ENCODE measurements at places on chromosomes 7 and 10.

DNA sequence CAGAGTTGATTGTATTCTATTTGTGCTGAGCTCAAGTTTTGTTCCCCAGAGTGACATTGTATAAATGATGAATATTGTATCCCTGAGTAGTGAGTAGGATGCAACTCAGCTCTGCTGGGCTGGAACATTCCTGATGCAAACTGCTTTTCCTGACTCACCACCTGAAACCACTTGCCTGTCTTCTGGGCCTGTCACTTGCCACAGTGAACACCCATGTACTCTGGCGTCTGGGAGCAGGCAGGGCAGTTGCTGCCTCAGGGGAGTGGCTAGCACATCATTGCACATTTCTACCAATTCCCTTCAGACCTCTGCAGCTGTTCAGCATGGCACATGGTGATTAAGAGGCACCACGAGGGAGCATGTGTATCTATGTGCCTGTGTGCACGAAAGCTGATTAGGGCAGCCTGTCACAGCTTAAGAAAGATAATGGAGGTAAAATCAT lies 157.3 kb downstream of the SND1 start:
- no peak for DNase-seq

- no peak for DNase-seq
Measured at GRCh38 chr7:24828891-24829661, 71.8 kb upstream of the GSDME start.

DNA sequence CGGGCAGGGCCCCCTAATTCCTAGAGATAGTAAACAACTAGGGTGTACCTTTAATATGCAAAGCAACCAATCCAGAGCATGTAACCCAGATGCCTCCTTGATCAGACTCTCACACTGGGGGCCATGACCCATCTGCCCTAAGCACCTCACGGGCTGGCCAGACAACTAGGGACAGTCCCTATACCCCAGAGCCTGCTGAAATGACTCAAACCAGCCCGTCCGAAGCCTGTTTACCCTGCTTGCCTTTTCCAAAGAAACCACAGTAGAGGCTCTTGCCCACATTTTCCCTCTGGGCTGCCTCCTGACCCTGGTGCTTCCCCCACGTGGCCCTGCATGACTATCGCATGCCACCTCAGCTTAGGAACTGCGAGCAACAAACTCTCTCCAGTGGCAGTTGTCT lies 46.2 kb downstream of the RGS10 start:
- DNase-seq: no peak

DNA sequence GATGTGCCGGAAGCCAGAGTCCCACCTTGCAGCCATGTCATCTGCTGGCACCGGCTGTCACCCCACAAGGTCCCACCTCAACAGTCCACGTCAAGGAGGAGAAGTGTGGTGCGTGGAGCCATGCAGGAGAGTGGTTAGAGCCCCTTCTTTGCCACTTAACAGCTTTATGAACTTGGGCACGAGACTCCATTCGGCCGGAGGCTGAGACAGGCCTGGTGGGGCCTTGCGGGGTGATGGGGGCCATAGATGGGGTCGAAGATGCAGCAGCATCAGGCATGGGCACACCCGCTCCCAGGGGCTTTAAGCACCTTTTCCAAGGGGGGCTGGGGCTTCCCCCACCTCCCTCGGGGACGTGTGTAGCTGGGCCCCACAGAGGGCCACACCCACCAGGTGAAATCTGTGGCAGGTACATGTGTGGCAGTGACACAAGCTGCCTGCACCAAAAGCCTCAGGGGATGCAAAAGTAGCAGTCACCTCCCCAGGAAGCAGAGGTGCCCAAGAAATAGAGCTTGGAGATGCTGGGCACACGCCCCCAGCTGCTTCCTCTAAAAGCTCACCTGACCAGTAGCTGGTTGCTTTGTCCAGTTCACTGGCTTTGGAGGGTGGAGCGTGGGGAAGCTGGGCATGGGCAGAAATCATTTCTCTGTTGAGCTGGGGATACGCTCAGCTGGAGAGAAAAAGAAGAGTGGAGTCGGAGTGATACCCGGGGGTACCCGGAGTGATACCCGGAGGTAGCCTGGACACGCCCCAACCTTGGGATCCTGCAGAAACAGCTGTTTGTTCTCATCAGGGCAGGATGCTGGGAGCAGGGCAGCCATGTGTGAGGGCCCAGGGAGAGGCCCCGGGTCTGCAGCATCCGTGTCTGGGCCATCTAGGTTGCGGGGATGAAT lies 199.8 kb downstream of the EBF3 start:
- DNase-seq: no peak

GRCh38 chr7:47380325-47381133 lies 201.4 kb downstream of the TNS3 start:
- no peak for DNase-seq

GRCh38 chr10:60130130-60130579 lies 223.8 kb upstream of the CCDC6 start:
- DNase-seq: no peak

DNA sequence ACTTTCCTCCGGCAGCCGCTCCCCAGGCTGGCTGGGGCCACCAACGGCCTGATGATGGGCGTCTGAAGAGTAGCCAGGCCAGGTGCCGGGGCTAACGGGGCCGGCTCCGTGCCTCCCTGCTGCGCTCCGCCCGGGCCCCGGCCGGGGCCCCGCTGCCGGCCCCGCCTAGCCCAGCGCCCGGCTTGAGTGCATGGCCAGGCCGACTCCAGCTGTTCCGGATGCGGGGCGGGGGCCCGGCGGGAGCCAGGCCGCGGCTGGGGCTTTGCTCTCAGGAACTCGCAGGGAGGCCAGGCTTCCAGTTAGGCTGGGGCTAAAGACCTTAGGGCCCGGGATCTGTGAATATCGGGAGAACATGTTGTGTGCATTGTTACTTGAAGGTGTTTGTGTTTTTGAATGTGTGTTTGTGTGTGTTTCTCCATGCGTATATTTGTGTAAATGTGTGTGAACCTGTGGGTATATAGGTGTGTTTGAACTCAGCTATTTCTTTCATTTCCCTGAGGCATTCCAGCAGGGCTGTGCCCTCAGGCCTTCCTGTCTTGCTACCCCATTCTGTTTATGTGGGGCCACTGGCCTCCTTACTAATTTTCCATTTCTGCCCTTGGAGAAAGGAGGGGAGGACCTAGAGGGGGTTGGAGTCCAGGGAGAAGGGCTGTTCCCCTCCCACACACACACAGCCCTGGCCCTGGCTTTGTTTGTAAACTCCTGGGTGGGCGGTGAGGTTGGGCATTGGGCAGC lies 1.1 kb upstream of the LBX1 start:
- DNase-seq: no peak

- no peak for DNase-seq
Measured at GRCh38 chr10:89327803-89328441, at the start of gene IFIT3. Gene IFIT3 (plus strand): TSS chr10:89327997. CDS start chr10:89328074, 77 bp downstream.

DNA sequence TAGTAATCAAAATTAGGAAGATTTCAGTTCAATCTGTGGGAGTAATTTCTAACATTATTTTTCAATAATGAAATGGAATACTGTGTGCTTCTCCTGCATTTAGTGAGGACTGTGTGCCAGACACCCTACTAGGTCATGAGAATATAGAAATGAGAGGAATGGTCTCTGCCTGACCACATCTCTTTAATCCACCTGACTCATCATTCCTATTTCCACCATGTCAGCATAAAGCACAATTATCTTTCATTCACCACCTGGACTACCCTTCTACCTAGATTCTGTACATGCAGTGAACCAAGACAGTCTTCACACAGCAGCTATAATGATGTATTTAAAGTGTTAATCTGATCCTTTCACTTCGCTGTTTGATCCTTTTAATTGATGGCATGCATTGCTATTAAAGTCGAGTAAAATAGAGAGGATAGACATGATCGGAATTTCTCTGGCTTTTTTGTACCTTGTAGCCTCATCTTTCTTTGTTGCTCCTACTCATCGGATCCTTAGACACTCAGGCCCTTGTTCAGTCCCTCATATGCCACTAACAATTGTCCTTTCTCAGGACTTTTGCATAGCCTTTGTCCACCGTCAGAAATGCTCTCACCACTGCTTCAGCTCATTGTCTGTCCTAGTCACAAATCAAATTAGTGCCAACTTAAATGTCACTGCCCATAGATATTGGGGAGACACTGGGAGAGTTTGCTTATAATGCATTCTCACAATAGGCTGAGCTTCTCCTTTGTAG lies 1037.1 kb downstream of the REEP3 start:
- DNase-seq: no peak

DNA sequence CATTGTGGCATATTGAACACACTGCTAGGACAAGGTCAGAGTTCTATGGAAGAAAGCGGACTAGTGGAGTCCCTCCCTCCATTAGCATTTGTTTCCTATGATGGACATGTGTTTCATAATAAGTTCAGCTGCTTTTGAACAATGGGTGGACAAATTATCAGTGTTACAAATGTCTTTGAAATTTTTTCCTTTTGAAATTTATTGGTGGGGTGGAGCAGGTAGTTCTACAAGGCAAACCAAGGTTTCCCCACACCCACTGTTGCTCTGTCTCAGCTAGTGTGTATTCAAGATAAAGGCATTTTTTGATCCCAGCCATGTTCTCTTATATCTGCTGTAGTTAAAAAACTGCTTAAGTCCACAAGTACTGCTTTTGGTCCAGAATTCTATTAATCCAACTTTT lies 79.9 kb downstream of the MALSU1 start:
- DNase-seq: no peak

DNA sequence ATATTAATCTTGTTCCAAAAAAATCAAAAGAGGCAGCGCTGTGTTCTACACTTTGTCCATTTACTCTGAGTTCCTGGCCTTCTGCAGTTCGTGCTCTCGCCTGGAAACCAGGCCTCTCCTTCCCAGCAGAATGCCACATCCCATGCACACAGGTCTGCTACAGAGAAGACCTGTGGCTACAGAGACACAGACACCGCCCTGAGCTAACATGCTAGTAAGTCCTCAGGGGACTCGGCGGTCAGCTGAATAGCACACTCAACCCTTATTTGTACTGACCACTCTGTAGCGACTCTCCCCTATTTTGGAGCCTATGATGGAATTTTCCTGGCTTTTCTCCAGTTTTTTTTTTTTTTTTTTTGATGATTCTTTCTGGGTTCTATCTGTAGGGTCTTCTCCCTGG lies 12.8 kb downstream of the CREB3L2 start:
- no peak for DNase-seq

GRCh38 chr10:120396228-120396627 lies 60.8 kb upstream of the PLPP4 start:
- no peak for DNase-seq

GRCh38 chr10:83959328-83959727 lies 180.0 kb upstream of the GHITM start:
- DNase-seq: no peak

DNA sequence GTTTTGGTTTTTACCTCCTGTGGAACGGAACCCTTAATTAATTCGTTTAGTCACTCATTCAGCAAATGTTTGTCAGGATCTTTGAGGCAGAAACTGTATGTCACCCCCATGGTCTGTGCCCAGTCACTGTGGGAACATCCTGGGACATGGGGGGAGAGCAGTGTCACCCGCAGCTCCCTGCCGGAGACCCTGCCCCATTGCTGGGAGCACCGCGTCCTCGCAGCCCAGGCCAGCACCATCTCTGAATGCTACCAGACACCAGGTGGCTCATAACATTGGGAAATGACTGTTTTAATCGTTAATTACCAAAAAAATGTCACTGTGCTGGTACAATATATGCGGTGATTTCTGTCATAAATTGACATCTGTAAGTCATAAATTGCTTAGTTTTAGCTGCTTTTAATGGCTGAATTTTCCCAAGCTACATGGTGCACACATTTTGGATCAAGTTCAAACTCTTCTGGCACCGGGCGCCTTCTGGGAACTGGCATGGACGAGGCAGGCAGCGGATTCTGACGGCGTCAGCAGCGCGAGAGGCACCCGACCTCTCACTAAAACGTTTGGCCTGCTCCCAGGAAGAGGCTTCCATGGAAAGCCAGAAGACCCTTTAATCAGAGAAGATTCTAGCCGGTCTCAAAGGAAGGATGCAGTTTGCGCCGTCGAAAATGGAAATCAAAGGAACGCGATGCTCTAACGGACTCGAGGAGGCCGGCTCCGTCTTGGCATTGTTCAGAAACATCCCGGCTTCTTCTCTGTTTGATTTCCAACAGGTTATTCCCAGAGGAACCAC lies 184.2 kb downstream of the ADARB2 start:
- DNase-seq: no peak

DNA sequence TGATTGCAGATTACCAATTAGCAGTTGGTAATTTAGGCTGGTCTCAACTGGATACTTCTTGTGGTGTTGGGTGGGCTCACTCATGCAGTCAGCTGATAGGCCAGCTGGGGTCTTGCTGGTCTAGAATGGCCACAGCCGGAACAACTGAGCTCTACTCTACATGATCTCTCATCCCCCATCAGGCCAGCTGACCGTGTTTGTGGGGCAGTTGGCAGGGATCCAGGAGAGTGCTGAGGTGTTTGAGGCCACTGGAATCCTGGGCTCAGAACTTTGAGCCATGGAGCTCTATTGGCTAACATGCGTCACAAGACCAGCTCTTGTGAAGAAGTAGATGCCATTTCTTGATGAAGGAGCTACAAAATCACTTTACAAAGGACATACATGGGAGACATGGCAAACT lies 242.4 kb downstream of the GFRA1 start:
- no peak for DNase-seq

GRCh38 chr7:19415123-19415522 lies 269.9 kb upstream of the FERD3L start:
- no peak for DNase-seq

Measured in activated CD4-positive, alpha-beta T cell treated with anti-CD3 and anti-CD28 coated beads, Interleukin-2, amount 50 U/mL, for 1 hour (primary cell).